Fibroblast of skin of left quadriceps (primary cell): ENCODE measurements at places on chromosomes 7 and 10.

GRCh38 chr10:11823989-11824346 is 812 bp downstream of the PROSER2 start:
- no peak for DNase-seq

GRCh38 chr7:50216626-50217025 is 87.9 kb upstream of the IKZF1 start:
- DNase-seq: no peak

DNA sequence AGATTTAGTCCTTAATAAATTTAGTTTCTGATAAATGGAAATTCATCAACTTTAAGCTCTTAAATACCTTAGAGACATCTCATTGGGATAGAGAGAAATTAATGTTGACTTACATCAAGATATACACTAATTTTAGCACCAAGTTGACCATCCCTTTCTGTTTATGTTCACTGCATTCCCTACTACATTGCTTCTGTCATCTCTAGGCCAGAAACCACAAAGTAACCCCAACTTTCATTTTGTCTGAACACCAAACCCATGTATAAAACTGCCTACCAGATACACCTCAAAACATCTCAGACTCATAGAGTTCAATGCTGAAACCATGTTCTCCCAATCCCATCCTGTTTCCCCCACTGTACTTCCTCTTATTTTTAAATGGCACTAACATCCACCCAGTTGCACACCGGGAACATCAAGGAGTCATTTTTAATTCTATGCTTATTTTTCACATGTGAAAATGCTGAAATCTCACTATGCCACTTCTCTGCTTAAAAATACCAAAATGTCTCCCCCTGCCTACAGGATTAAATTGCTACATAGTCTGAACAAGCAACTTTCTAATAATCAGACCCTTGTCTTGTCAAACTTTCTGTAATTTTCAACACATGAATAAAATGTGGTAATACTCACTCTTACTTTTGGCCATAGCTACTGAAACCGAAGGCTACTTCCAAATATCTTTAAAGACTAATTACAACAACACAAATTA is 201.6 kb downstream of the SEMA3D start:
- no peak for DNase-seq

GRCh38 chr7:66558660-66559465 is 69.8 kb upstream of the KCTD7 start:
- DNase-seq: no peak

DNA sequence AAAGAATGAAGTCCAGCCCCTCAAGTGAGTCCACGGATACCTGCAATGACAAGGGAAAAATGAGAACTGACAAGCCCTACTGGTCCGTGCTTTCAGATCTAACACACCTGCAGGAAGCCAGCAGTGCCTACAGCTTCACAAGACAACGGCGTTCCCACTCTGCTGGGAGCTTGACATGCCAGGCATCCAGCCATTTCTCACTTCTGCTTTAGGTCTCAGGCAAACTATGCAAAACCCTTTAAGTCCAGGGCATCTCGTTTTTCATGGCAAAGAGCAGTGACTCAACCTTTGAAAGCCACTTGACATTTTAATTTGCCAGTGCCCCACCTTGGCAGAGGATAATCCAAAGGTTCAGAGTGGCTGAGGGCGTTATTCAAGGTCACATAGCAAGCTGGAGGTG is 49.1 kb upstream of the GPAM start:
- DNase-seq: no peak

GRCh38 chr7:82335001-82335400 is 108.6 kb downstream of the CACNA2D1 start:
- no peak for DNase-seq

DNA sequence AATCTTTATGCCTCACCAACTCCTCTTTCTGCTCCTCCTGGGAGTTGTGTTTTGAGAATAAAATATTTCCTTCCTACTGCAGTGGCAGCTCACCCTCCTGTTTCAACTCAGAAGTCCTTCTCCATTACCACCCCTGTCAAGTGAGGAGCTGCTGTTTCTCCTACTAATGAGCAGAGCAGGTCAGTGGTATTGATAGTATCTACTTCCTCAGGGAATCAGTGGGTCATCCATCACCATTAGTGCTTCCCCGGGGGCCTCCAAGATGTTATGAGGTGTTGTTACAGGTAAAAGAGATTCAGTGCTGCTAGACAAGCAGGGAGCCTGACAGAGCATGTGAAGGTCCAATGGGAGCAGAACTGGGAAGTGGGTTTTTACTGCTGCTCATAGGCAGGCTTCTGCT is 795.2 kb downstream of the REEP3 start:
- DNase-seq: no peak

GRCh38 chr10:112201334-112201733 is 17.8 kb upstream of the GPAM start:
- DNase-seq: no peak

DNA sequence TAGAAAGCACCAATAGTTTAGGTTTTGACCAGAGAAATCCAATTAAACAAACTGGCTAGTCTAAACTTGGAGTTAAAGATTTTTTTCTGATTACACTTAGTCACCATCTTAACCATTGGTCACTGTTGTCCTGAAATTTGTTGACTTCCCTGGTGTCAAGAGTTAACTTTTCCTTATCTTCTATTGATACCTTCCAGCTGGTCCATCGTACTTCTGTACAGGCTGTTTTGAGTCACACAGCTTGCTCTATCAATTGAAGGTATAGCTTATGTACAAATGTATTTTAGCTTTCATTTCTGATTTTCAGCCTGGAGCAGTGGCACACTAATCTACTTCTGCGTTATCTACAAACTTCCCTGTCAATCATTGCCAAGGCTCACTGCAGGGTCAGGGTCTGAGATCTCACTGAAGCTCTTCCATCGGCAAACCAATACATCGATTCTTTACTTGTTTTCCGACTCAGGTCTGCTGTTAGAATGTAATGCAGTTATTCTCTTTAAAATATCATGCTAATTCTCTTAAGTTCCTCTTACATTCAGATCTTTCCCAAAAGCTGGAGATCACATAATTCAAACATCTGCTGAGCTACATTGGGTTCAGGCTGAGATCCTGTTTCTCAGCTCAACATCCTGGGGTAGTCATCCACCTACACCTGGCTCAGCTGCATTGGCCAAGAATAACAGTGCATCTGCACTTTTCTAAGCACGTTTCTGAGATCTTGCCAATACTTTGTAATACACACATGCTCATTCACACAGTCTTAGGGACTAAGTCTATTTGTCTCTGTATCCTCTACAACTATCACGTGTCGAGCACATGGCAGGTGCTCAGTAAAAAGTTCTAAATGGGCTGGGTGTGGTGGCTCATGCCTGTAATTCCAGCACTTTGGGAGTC is 11.3 kb downstream of the MRPS33 start:
- no peak for DNase-seq

- DNase-seq: no peak
These were observed 299.6 kb upstream of the MBL2 start for GRCh38 chr10:53072144-53072543.

DNA sequence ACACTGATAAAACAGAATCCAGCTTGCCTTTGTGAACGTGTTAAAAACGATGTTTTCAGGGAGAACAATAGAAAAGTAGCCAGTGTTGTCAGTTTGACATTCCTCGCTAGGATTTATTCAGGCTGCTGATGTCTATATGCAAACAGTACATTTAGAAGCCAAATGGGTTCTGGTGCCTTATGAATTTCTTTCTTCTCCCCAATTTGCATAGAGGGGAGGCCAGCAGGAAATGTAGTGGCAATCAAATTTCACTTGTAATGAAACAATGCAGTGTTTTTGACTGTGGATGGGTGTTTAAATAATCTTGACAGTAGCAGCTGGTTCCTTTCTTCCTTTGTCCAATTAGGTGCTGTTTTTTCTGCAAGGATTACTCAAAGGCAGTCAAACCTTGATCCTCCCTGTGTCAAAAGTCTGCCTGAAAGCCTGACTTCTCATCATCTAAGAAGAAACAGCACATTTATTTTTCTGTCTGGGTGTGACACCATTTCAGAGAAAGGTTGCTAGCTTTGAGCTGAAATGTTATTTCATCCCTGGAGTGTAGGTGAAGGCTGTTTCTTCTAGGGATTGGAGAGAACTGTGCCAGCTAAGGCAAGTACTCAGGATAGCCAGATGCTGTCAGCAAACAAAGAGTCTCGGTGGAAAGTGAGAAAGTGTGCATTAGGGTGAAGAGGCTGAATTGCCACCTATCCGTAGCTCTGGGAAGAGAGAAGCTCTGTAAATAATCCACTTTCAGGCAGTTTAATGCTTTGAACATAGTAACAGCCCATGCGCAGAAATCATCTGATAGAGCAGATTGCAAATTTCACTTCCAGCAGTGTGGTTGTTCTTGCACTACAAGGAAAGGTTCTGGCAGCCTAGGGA is 36.6 kb upstream of the ZNRF2 start:
- DNase-seq: no peak

DNA sequence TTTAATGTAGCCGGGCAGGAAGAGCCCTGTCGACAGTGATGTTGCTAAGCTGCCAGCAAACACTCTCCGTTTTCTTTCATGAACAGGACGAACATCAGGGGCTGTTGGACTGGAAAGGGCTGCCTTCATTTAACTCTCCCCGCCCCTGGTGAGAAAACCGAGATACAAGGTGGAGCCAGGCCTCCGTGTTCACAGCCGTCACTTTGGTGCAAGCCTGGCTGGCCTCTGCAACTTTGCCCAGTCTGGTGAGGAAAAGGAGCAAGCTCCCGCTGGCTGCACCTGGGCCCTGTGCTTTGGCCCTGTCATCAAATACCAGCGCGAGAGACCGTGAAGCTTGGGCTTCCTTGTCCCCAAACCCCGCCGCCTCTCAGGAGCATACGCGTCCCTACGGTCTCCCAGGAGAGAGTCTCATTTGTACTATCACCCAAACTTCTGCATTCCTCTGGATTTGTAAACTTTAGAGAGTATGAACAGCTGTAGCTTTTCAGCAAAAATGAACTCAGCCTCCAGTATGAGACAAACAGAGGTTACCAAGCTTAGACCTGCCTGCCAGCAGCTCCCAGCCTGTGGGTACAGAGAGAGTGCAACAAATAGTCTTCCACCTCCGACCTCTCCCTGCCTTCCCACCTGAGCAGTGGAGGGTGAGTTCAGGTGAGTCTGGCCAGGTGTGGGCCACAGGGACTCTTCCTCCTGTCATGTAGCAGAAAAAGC is 445.3 kb upstream of the MGMT start:
- DNase-seq: no peak

- DNase-seq: no peak
These were observed 22.2 kb upstream of the AASS start for GRCh38 chr7:122166275-122166674.

- peak; percentile 59 for DNase-seq
These were observed 992 bp upstream of the IGF2BP3 start for GRCh38 chr7:23471106-23471859.

GRCh38 chr7:16344927-16345326 is 76.4 kb downstream of the CRPPA start:
- no peak for DNase-seq

DNA sequence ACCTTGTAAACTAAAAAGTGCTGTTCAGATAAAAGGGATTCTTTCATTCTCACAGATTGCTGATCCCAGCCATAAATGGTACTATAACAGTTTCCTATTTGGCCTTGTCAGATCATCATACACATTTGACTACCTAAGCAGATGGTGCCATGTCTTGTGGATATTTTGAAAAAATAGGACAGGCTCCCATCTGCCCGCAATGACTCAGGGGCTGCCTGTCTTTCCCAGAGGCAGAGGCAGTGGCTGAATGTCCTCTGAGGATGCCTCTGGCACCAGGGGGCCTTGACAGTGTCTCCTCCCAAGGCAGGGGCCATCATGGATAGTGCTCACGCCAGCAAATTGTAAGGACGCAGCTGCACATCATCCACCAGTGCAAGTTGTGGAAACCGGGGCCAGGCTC is 323.0 kb upstream of the PODXL start:
- DNase-seq: no peak

GRCh38 chr10:79221110-79222051 is 125.9 kb upstream of the PPIF start:
- peak; percentile 83 for DNase-seq

DNA sequence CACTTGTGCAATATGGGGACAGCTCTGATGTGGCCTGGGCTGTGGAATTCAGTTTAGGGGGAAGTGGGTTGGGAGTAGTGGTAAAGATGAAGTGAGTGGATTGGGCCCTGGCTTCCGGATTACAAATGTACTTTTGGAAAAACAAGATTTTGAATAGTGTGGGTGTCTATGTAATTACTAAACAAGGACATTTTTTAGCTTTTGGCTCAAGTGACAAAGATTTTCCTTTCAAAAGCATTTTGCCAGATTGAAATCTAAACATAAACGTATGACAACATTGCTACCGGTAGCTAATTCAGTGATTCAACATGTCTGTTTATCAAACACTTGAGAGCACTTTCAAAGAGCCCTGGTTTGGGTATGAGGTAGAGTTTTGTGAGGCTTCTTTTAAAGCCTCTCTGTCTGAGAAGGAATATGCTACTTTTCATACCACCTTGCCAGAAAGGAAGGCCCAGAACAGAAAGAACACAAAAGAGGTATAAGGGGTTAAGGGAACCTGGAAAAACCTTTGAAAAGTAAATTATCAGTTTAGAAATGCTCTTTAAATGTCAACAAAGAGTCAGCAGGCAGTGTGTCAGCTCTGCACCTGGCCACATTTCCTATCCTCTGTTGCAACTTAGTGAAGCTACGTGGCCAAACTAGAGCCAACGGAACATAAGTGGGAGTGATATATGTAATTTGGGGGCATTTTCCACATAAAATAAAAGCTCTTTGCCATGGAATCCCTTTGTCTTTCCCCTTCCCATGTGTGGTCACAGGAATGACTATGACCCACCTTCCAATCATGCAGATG is 516.1 kb downstream of the NRG3 start:
- DNase-seq: no peak

DNA sequence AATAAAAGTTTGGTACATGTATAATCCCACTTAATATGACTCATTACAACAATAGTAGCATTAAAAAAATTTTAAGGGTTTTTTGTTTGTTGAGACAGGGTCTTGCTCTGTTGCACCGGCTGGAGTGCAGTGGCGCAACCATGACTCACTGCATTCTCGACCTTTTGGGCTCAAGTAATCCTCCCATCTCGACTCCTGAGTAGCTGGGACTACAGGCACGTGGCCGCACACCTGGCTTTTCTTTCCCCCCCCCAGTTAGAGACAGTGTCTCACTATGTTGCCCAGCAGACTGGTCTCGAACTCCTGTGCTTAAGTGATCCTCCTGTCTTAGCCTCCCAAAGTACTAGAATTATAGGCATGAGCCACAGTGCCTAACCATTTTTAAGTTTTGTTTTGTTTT is 40.7 kb downstream of the KMT2C start:
- DNase-seq: no peak

GRCh38 chr7:80631421-80631820 is 7.0 kb upstream of the CD36 start:
- no peak for DNase-seq

DNA sequence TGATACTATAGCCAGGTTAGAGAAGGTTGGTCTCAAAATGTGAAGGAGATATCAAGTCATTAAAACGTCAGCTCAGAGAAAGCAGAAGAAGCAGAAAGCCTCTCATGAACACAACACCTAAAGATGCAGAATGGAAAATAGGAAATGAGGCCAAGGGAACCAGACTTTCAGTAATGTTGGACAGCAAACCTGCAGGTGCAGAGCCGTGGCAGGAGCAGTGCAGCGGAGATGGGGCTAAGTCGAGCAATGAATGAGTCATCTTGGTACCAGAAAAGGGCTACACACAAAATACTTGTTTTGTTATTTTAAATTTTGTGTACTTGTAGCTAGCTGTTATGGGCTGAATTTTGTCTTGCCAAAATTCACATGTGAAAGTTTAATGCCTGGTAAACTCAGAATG is 479.6 kb upstream of the POM121L12 start:
- no peak for DNase-seq
